ENCODE measurements at places on chromosomes 16 and 17.

- DNase-seq: peak; percentile 68
- H3K4me3 ChIP-seq: no peak overlapping the region
- peaks cover 30% of the 10 kb centered on the region for H3K4me1 ChIP-seq
- no peaks in the 10 kb centered on the region for H3K27me3 ChIP-seq
- peak overlapping the region; percentile 72 for H3K27ac ChIP-seq
These were observed 26.1 kb downstream of the LRRC75A start for GRCh38 chr17:16465861-16466338.

DNA sequence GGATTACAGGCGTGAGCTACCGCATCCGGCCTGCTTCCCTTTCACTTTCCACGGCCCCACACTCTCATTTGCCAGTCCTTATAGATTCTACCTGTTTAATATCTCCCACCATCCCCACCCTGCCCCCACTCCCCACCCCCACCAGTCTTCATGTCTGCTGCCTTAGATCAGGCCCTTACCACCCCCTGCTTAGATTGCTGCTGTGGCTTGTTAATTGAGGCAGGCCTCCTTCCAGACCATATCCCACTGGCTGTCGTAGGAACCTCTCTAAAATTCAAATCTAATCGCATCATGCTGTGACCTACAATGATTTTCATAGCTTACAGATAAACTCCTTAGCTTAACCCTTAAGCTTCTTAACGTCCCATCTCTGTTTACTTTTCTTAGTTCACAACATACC, 4.9 kb downstream of the IQCK start:
- H3K27ac ChIP-seq: no peak overlapping the region
- H3K4me1 ChIP-seq: peaks cover 16% of the 10 kb centered on the region
- DNase-seq: no peak
- H3K4me3 ChIP-seq: no peak overlapping the region

DNA sequence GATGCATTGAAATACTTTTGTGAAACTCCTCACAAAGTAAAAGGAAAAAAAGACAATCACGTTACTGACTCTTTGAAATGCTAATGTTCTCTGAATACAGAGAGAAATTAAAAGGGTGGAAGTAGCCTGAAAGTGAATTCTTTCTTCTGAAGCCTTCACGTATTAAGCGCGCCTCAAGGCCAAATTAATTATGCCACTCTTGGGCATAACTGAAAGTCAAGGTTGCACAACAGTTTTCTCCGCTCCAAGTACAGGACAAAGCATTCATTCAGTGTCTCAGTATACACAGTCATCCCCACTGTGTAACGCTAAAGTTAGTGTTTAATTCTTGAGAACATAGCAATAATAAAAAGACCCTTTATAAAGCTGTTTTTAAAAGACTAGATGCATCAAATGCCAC, 21.5 kb downstream of the PARN start:
- no peaks in the 10 kb centered on the region for H3K4me1 ChIP-seq
- peak overlapping the region; percentile 14 for H3K27ac ChIP-seq
- H3K36me3 ChIP-seq: no peaks in the 10 kb centered on the region
- DNase-seq: no peak
- no peak overlapping the region for H3K4me3 ChIP-seq

GRCh38 chr16:85027958-85028684, 526 bp downstream of the KIAA0513 start:
- peak overlapping the region; percentile 87 for H3K27ac ChIP-seq
- H3K4me3 ChIP-seq: peak overlapping the region; percentile 61
- H3K27me3 ChIP-seq: no peaks in the 10 kb centered on the region
- DNase-seq: peak; percentile 17

- no peak overlapping the region for H3K27ac ChIP-seq
- no peaks in the 10 kb centered on the region for H3K27me3 ChIP-seq
- no peak for DNase-seq
- no peaks in the 10 kb centered on the region for H3K36me3 ChIP-seq
These were observed 23.9 kb upstream of the RPL38 start for GRCh38 chr17:74179576-74179975.

DNA sequence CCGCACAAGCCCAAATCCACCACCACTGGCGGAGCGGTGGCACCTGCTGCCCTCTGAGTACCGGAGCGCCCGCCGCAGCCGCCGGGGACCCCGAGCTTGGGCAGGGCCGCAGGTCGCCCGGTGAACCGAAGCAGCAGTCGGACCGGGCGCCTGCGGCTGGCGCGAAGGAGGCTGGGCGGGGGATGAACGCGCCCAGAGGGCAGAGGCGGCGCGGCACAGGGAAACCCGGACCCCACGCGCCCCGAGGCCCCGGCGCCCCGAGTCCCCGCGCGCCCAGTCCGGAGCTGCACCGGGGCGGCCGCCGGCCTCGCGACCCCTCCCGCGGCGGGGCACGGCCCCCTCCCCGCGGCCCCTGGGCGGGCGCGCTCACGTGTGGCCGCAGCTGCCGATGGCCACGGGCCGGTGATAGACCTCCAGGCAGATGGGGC, 393 bp downstream of the RNF166 start:
- H3K4me3 ChIP-seq: peak overlapping the region; percentile 27
- peak overlapping the region; percentile 42 for H3K27ac ChIP-seq
- DNase-seq: peak; percentile 38
- H3K27me3 ChIP-seq: no peaks in the 10 kb centered on the region
- no peaks in the 10 kb centered on the region for H3K36me3 ChIP-seq

DNA sequence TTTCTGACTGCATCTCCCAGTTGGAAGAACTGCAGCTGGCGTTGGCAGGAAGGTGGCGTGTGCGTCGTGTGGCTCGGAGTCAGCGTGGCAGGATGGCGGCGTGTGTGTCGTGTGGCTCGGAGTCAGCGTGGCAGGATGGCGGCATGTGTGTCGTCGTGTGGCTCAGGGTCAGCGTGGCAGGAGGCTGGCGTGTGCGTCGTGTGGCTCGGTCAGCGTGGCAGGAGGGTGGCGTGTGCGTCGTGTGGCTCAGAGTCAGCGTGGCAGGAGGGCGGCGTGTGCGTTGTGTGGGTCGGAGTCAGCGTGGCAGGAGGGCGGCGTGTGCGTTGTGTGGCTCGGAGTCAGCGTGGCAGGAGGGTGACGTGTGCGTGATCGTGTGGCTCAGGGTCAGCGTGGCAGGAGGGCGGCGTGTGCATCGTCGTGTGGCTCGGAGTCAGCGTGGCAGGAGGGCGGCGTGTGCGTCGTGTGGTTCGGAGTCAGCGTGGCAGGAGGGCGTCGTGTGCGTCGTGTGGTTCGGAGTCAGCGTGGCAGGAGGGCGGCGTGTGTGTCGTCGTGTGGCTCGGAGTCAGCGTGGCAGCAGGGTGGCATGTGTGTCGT, 38.3 kb downstream of the ZNF750 start:
- no peaks in the 10 kb centered on the region for H3K4me1 ChIP-seq
- no peak for DNase-seq
- H3K27ac ChIP-seq: no peak overlapping the region

GRCh38 chr16:47511882-47512281, 50.8 kb downstream of the PHKB start:
- H3K27me3 ChIP-seq: no peaks in the 10 kb centered on the region
- H3K27ac ChIP-seq: no peak overlapping the region
- no peak for DNase-seq
- no peaks in the 10 kb centered on the region for H3K36me3 ChIP-seq
- H3K4me3 ChIP-seq: no peak overlapping the region
- no peaks in the 10 kb centered on the region for H3K4me1 ChIP-seq

DNA sequence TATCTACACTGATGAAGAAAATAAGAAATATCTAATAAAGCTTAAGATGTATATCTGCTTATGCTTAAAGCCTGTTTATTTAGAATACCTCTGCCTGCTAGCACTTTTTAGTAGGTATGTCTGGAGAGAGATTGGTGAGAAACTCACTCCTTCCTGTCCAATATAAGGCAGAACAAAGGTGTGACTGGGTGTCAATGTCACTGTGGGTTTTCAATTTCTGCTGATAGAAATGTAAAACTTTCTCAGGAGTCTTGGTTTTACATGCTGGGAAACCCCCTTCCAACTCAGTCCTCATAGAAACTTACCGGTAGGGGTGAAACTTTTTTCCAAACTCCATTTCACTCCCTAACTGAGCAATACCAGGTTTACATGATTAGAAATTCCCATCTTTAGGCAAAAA, 17.8 kb upstream of the MPHOSPH6 start:
- no peaks in the 10 kb centered on the region for H3K36me3 ChIP-seq
- no peak for DNase-seq
- no peaks in the 10 kb centered on the region for H3K27me3 ChIP-seq
- no peaks in the 10 kb centered on the region for H3K4me1 ChIP-seq

- H3K4me1 ChIP-seq: peaks cover 19% of the 10 kb centered on the region
- no peak for DNase-seq
- H3K27me3 ChIP-seq: no peaks in the 10 kb centered on the region
- peak overlapping the region; percentile 72 for H3K4me3 ChIP-seq
- H3K36me3 ChIP-seq: no peaks in the 10 kb centered on the region
These were observed 487 bp downstream of the TSR1 start for GRCh38 chr17:2335726-2336214.

DNA sequence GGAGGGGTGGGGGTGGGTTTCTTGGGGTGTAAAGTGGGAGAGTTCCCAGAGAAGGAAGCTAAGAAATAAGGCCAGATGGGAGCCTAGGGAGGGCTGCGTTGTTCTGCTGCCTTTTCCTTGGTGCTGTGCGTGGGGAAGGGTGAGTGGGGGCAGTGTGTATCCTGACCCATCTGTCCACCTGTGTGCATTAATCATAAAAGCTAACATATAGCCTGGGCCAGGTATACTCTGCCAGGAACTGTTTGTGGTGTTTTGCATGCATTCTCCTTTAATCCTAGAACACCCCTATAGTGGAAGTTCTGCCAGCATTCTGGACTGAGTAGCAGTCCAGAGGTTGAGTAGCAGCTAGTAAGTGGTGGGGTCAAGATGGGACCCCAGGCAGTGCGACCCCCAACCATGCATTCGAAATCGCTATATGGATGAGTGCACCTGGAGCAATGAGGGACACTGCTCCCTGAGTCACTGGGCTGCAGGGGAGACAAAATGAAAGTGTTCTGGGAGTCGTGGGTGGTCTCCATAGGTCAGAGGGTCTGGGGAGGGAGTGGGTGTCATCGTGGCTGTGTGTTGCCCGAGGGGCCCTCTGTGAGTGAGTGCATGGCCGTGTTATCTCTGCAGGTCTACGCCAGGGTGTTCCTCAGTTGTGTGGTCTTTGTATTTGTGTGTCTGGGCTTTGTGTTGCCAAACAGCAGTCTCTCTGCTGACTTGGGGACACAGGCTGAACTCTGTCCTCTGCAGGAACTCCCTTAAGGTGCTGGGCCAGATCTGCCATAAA, 1.3 kb downstream of the ERBB2 start:
- H3K4me1 ChIP-seq: peaks cover 64% of the 10 kb centered on the region
- peak overlapping the region; percentile 90 for H3K4me3 ChIP-seq
- H3K27me3 ChIP-seq: no peaks in the 10 kb centered on the region
- peak overlapping the region; percentile 97 for H3K27ac ChIP-seq
- no peaks in the 10 kb centered on the region for H3K36me3 ChIP-seq

DNA sequence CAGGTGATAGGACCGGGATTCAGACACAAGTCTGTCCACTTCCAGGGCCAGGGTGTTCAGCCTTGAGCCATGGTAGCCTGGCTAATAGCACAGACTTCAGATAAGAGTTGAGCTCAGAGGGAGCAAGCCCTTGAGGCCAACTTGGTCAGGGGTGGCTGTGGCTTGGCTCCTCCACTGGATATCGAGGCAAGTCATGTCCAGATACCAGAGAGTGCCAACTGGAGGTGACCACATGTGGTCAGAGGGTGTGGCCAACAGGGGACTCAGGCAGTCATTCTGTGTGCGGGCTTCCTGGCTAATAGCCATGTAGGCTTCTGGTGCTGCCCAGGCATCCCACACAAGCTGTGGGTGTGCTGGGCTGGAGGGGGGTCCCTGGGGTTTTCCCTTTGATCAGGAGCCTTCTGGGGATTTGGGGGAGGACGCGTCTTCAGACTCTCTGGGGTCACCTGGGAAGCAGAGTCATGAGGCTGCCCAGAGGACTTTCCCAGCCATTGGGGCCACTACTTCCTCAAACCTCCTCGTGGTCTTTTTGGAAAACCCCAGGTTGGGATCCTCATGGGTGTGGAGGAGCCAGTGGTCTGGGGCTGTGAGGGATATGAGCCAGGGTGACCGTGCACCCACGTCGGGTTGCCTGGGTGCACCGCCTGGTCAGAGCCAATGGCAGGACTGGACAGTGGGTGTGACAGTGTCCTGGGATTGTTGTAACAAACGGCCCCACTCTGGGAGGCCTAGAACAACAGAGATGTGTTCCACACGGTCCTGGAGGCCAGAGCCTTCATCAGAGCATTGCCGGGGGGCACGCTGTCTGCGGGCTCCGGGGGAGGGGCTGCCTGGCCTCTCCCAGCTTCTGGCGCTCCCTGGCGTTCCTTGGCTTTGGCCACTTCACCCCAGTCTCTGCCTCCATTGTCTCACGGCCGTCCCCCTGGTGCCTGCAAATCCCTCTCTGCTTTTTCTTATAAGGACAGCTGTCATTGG, 25.0 kb downstream of the COX4I1 start:
- no peaks in the 10 kb centered on the region for H3K36me3 ChIP-seq
- H3K4me1 ChIP-seq: peaks cover 7% of the 10 kb centered on the region
- no peaks in the 10 kb centered on the region for H3K27me3 ChIP-seq
- no peak overlapping the region for H3K27ac ChIP-seq
- no peak overlapping the region for H3K4me3 ChIP-seq

- no peaks in the 10 kb centered on the region for H3K27me3 ChIP-seq
- H3K36me3 ChIP-seq: no peaks in the 10 kb centered on the region
- DNase-seq: no peak
- H3K27ac ChIP-seq: no peak overlapping the region
- no peaks in the 10 kb centered on the region for H3K4me1 ChIP-seq
- H3K4me3 ChIP-seq: no peak overlapping the region
These were observed 55.7 kb upstream of the CNEP1R1 start for GRCh38 chr16:49969091-49970030.

- no peak overlapping the region for H3K4me3 ChIP-seq
- H3K4me1 ChIP-seq: peaks cover 35% of the 10 kb centered on the region
- no peak overlapping the region for H3K27ac ChIP-seq
- H3K27me3 ChIP-seq: no peaks in the 10 kb centered on the region
- no peak for DNase-seq
These were observed 1.2 kb downstream of the G6PC3 start for GRCh38 chr17:44071772-44072171.

DNA sequence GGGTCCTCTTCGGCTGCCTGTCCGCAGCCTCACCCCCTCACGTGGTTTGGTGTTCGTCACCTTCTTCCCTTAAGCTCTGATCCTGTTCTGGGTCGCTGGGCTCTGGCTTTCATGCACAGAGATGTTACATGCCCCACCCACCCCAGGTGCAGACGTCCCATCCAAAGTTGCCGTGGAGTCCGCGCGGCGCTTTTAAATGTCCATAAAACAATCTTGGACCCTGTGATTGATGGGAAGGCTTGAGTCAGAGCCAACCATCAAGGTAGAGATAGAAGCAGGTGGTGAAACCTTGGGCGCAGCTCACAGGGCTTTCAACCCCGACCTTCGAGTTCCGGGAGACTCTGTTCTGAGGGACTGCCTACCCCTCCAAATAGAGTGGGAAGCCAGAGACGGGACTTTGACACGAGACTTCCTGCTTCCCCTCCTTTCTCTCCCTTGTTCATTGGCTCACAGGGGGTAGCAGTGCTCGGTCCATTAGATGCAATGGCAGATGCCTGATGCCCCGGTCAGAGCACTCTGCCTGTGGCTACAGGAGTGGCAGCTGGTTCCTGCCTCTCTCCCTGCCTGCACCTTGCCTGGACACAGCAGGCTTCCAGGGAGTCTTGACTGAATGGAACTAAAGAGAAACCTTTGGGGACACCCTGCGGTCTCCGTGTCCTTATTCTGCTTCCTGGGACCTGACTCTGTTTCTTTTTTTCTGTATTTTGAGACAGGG, 4.0 kb downstream of the ENGASE start:
- no peak for DNase-seq
- H3K27me3 ChIP-seq: no peaks in the 10 kb centered on the region
- no peak overlapping the region for H3K4me3 ChIP-seq
- no peak overlapping the region for H3K27ac ChIP-seq

- H3K27ac ChIP-seq: no peak overlapping the region
- H3K36me3 ChIP-seq: no peaks in the 10 kb centered on the region
- no peak overlapping the region for H3K4me3 ChIP-seq
- no peaks in the 10 kb centered on the region for H3K27me3 ChIP-seq
- peaks cover 4% of the 10 kb centered on the region for H3K4me1 ChIP-seq
These were observed 87.6 kb upstream of the TOX3 start for GRCh38 chr16:52634528-52634927.

Measured in body of pancreas (tissue), 4 donors.